GM12878 (cell line): ENCODE measurements at places on chromosomes 1 and 21.

DNA sequence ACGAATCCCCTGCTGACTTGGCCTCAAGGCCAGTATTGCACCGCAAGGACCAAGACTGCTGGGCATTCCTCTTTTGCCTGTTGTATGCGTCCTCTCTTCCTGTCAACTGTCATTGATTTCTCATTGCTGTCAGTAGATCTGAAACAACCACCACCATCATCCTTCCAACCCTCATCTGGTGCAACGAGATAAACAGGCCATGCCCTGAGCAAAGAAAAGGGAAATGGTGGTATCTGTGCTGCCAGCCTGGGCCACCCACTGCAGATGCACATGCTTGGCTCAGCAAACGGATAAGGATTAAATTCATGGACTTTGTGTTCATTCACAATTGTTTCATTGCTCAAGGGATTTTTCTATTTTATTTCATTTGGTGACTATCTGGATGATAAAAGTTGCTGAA, 13.6 kb downstream of the OXCT2 start:
- no peak for DNase-seq

- DNase-seq = no peak
These were observed 9.6 kb downstream of the NES start for GRCh38 chr1:156667610-156667967.

DNA sequence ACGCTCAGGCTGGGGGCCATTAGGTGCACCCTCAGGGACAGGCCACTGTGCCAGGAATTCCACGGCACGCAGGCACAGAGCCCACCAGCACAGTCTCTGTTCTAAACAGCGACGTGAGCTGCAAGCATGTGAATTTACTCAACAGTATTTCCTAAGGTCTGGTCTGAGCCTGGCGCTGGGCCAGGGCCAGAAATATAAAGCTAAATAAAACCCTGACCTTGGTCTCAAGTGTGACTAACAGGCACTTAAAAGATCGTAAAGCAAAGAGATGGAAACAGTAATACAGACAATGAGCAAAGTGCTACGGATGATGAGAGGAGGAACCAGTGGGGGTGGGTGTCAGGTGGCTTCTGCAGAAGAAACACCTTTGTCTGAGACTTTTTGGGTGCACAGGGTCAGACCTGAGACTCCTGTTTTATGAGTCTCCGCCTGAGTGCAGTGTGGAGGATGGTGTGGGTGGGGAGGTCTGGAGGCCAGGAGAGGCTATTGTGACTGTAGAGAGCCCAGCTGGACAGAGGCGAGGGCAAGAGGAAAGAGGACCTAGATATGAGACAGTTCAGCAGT, 53.4 kb upstream of the EDN2 start:
- no peak for DNase-seq

DNA sequence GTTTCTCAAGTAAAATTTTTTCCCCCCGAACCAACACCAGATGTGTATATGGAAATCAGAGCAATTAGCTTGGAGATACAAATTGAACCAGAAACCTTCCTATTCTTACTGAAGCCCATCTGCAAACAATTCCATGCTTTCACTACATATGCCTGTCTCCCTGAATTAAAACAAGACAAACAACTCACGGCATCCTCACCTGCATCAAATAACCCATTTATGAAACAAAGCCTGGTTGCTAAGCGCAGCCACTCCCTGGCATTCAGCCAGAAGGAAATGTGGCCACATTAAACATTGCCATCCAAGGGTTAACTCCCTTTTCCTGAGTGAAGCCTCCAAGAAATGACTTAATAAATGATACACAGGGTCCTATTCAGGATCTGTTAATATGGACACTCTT, 55.3 kb downstream of the APP start:
- no peak for DNase-seq

- DNase-seq = no peak
These were observed 9.5 kb downstream of the PLXNA2 start for GRCh38 chr1:208234721-208235120.

GRCh38 chr1:151976015-151976343, 17.7 kb downstream of the S100A10 start:
- DNase-seq = no peak

GRCh38 chr1:221916176-221916575, 174.3 kb upstream of the DUSP10 start:
- DNase-seq = no peak

- no peak for DNase-seq
These were observed 44.3 kb upstream of the ERRFI1 start for GRCh38 chr1:8070381-8070811.

- DNase-seq = no peak
These were observed 472.3 kb upstream of the BRINP3 start for GRCh38 chr1:190949939-190950338.

GRCh38 chr1:198212675-198213074, 55.9 kb downstream of the NEK7 start:
- no peak for DNase-seq
